Stimulated activated CD8-positive, alpha-beta memory T cell treated with anti-CD3 and anti-CD28 coated beads, Interleukin-7, amount 100 ng/mL, for 1 hour (primary cell): ENCODE measurements at places on chromosomes 4 and X.

- DNase-seq, result no peak
Measured at GRCh38 chrX:70386235-70386634, 36.9 kb upstream of the GDPD2 start.

DNA sequence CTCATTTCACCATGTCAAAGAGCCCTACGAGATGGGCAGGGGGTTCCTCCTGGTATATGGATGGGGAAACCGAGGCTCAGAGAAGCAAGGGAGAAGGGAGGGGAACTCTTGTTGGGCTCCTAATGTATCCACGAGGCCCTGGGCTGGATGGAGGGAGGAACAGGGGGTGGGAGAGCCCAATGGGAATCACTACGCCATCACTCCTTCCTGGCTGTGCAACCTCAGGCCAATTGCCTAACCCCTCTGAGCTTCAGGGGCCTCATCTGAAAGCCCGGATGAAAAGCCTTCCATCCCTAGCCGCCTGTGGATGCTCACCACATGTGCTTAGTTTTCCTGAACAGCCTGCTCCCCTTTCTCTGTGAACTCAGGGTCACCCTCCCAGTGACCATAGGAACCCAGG is 57.8 kb downstream of the PPP2R2C start:
- DNase-seq, result no peak

DNA sequence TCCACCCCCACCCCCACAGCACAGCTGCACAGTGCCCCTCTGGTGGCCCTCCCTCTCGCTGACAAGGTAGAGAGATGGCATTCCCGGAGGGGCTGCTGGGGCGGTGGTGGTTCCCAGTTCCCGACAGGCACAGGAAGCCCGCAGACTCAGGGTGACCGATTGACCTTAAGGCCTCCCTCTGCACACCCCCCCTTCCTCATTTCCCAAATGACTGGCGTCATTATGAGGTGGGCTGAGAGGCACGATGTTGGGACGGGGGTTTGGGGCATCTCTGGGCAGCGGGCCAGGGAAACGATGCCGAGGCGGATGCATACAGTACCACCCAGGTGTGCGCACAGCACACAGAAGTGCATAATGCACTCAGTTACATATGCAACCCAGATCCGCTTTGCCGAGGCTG is 3.5 kb upstream of the TIMP1 start:
- DNase-seq, result no peak

DNA sequence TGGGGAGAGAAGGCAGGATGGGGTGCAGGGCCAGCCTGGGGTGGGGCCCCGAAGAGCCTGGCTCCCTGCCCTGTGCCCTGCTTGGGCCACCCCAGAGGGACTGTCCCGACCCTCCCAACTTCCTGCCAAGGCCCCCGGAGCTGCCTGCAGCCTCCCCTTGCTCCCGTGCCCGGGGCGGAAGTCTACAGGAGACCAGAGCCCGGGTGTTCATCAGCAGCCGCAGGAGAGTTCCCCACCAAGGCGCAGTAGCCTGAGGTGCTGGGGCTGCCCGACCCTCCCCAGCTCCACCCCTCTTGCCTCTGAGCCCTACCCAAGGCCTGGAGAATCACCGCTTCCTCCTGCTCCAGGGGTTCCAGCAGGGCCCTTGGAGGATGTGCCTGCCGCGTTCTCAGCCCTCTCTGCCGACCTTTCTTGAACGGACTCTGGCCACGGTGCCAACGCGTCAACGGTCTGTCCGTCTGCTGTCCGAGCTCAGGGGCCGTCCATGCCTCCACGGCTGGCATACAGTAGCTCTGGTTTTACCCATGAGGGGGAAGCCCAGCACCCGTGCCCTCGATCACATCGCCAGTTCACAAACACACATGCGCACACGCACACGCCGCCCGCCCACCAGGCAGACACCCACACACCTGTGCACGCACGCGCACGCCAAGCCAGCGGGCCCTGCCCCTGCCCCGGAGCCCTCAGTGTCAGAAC is 36.0 kb upstream of the SPON2 start:
- no peak for DNase-seq

GRCh38 chr4:180314972-180315371 is 1928.2 kb upstream of the TENM3 start:
- no peak for DNase-seq

DNA sequence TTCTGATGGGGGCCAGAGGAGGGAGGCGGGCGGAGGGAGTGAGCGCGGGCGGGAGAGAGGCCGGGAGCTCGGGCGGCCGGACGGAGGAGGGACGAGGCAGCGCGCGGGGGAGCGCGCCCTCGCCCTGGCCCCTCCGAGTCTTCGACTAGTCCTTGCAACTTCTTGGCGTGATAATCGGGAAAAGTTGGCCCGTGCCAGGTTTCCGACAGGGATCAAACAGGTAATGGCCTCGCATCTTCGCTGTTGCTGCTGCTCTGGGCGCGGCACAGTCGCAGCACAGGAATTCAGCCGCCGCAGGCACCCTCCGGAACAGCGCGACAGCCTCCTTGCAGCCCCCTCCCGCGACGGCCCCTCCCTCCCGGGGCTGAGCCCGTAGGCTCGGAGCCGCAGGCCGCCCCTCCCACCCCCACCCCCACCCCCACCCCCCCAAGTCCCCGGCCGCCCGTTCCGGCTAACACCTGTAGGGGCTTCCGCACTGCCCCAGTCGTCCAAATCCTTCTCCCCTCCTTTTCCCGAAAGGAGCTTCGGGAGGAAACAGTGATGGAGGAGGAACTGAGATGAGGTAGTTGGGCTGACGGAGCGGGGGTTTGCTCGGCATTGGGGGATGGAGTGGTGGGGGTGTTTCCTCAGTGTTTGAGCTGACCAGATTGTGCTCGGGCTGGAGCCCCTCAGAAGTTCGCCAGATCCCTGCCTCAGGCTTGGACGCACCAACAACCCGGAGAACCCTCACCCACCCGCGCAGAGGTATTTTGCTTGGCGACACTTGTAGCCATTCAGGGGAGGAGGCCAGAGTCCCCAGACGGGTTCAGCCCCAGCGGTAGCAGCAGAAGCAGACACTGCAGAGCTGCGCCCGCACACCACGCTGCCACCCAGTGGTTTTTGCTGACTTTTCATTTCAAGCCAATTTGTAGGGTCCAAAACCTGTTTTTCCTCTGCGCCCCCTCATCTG is at the start of gene FGF13:
TSS of gene FGF13 (minus strand) at position 319 of the 949 bp plus-strand sequence. CDS start 714 bp downstream, outside the sequence.
- no peak for DNase-seq

- DNase-seq, result no peak
Measured at GRCh38 chr4:3638080-3638795, 106.0 kb upstream of the LRPAP1 start.
